GM18507 (cell line): ENCODE measurements at places on chromosomes 3 and 15.

DNA sequence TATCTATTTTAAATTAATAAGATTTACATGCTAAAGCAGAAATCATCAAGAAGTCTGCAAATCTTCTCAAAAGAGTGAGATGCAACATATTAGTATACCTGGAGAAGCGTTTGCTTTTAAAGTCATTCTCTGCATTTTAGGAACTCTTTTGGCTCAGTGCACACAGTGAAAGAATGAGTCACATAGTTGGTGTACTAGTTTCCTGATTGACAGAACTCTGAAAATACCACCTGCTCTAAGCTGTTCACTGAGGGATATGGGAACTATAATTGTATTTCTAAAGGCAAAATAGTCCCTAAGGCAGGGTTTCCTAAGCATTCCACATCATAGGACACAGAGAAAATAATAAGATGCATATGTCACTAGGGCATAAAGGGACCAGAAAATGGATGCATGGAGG is 838.5 kb downstream of the DIPK2A start:
- no peak for DNase-seq

DNA sequence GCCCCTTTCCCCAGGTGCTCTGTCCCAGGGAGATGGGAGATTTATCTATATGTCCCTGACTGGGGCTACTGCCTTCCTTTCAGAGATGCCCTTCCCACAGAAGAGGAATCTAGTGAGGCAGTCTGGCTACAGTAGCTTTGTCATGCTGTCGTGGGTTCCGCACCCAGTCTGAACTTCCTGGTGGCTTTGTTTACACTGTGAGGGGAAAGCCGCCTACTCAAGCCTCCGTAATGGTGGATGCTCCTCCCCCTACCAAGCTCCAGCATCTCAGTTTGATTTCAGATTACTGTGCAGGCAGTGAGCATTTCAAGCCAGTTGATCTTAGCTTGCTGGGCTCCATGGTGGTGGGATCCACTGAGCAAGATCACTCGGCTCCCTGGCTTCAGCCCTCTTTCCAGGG is 35.4 kb upstream of the SLC7A14 start:
- no peak for DNase-seq

DNA sequence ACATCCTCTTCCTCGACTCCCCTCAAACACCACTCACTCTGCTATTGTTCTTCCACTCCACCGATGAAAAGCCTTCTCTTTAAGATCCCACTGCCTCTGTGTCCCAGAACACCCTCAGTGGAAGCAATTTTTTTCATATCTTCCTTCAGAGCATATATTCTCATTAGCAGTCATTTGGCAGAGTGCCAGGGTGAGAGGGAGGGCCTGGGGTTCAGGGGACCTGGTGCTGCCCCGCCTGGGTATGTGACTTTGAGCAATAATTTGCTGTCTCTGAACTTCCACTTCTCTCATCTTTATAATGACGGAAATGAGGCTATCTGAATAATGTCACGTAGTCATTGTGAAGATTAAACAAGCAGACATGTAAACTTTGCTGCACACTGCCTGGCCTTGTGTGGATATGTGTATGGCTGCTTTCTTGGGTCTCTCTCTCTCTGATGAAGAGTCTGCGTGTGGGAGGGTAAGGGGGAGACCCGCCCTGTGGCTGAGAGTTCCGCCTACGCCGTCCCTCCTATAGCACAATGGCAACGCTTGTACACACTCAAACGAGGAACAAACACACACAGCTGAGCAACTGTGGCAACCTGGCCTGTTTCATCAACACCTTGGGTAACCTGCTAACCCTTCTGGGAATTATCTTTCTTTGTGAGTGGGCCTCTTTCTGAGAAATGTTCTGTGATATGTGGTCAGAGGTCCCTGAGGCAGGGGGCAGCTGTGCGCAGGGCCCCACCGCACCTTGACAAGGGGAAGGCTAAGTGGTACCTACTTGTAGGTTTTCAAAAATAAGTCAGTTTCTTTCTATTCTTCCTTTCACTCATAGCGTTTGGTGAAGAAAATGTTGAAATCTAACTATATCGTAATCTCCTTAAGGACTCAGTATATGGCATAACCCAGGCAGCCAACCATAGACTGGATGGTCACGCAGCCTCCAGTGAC is 369.8 kb downstream of the SV2B start:
- no peak for DNase-seq

GRCh38 chr3:9690451-9691450 is 12.9 kb upstream of the CPNE9 start:
- peak; percentile 81 for DNase-seq

DNA sequence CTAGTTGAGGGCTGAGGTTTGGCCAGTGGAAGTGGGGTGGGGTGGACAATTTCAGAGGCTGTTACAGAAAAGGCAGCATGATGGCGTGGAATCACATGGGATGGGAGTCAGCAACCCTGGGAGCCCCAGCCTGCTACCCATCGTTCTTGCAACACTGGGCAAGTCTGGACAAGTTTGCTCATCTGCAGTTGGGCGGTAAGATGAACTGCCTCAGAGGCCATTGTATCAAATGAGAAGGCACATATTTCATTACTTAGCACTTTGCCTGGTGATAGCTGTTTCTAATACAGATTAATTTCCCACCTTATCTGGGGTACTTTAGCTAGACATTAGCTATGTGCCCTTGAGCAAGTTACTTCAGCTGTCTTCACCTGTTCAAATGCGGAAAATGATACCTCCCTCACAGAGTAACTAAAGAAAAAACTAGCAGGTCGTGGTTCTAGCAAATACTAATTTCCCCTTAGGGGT is 248.9 kb downstream of the THSD4 start:
- no peak for DNase-seq

- no peak for DNase-seq
These were observed 15.5 kb downstream of the SPTBN5 start for GRCh38 chr15:41878355-41878699.

- no peak for DNase-seq
These were observed 75.6 kb upstream of the ADPGK start for GRCh38 chr15:72859017-72859756.

DNA sequence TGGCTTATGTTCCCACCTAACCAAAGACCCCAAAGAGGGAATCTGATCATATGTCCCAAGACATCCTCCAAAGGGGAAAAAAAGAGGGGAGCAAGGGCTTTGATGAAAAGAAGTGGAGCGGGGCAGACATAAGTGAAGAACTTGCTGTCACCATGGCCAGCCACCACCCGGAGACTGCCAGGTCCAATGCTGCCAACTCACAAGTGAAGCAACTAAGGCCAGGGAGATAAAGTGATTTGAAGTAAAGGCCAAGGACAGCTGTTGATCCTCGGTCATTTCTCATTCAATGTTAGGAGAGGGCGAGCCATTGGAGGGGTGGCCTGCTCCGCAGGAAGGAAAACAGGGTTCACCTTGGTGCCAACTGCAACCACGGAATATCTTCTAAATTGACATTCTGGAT is 72.6 kb upstream of the C3orf80 start:
- DNase-seq: no peak

DNA sequence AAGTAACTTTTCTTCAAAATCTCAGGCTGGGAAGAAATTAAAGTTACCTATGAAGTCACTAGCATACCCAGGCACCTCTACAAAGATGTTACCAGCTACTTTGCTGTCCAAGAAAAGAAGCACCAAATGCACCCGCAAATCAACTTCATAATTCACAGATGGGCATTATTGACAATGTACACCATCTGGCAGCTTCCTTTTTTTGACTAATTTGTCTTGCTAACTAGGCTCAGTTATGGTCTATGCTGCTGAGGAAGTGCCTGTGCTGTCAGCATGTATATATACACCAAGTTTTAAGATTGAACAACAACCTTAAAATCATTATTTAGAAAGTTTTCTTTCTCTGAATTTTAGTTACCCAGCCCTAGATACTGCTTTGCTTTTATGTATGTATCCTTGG is 93.8 kb downstream of the NSUN3 start:
- no peak for DNase-seq

DNA sequence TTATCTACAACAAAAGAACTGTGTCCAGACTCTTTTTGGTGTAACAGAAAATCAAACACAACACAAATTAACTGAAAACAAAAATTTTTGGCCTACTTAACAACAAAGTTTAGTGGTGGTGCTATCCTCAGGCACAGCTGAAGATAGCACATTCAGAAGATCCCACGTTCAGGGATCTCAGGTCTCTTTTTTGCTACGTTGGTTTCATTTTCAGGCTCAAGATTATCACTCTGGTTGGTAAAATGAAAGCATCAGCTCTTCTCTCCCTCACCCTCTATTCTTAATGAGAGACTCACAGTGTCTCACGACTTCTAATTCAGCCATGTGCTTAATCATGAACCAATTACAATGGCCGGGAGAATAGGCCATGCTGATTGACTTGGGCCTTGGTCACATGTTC is 146.9 kb upstream of the PTPRG start:
- DNase-seq: peak; percentile 9
